ENCODE measurements at places on chromosomes 5 and 9.

- DNase-seq, result no peak
Observed at GRCh38 chr5:124157320-124157719, 589.1 kb downstream of the ZNF608 start.

DNA sequence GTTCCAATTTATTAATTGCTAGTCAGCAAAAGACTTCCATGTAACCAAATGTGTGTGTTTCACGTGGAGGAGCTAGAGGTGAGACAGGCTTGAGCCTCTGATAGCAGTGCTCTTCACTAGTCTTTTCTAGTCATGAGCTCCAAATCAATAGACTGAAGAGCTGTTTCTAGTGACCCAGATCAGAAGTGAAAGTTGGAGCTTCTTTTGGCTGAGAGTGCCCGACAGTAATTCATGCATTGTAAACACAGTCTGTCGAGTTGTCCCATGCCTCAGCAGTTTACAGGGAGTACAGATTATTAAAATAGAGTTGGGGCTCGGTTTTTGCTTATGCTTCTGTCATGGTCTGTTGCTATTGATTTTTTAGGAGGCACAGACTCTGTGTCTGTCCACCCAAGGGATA lies 793.1 kb downstream of the DTWD2 start:
- no peak for DNase-seq

GRCh38 chr5:14778792-14779070 lies 92.8 kb downstream of the ANKH start:
- no peak for DNase-seq

- DNase-seq, result no peak
Observed at GRCh38 chr5:83343299-83343698, 128.2 kb upstream of the VCAN start.

DNA sequence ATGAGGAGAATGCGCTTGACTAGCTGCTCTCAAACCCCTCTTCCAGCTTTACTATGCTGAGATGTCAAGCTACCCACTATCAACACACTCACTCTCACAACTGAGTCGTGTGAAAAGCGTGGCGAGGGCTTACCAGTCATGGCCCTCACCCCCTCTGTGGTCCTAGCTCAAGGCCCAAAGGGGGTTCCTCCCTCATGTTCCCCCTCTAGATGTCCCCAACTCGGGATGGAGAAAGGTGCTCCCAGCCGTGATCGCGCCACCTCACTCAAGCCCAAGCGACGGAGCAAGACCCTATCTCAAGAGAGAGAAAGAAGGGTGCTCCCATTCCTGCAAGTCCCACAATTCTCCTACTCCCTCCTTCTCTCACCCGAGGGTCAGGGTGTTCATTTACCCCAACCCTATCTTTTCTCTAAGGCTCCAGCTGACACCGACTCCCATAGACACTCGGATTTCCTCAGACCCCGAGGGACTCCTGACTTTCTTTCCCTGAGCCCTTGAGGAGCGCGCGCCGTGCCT lies 559 bp downstream of the SLC38A9 start:
- no peak for DNase-seq

DNA sequence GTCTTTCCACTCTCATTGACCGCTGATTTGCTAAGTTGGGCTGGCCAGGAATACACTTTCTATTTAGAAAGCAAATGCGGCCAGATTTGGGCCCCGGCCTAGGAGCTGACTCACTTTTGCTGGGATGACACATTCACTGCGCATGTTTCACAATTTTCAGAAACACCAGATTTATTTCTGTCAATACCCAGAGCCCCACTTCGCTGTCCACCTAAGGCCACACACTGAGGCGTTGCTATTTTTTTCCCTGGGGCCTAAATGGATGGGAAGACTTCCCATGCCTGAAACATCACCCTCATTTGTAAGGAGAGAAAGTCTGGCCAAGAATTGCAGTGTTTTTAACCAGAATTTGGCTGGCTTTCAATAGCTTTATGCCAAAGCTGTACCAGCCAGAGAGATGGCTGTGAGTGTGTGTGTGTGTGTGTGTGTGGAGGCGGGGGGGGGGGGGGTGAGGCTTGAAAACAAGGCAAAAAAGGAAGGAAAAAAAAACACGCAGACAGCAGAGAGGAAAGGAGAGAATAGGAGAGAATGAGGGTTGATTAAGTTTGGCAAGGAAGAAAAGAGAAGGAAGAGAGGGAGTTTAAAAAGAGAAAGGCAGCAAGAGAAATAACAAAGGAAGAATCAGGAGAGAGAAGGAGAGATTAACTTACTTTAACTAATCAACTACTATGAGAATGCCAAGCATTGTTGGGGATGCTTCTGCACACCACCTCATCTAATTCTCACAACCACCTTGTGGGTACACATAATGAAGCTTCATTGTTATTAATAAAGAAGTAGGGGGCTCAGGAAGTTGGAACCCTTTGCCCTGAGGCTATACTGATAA lies 261.4 kb upstream of the KLF4 start:
- peak; percentile 32 for DNase-seq

DNA sequence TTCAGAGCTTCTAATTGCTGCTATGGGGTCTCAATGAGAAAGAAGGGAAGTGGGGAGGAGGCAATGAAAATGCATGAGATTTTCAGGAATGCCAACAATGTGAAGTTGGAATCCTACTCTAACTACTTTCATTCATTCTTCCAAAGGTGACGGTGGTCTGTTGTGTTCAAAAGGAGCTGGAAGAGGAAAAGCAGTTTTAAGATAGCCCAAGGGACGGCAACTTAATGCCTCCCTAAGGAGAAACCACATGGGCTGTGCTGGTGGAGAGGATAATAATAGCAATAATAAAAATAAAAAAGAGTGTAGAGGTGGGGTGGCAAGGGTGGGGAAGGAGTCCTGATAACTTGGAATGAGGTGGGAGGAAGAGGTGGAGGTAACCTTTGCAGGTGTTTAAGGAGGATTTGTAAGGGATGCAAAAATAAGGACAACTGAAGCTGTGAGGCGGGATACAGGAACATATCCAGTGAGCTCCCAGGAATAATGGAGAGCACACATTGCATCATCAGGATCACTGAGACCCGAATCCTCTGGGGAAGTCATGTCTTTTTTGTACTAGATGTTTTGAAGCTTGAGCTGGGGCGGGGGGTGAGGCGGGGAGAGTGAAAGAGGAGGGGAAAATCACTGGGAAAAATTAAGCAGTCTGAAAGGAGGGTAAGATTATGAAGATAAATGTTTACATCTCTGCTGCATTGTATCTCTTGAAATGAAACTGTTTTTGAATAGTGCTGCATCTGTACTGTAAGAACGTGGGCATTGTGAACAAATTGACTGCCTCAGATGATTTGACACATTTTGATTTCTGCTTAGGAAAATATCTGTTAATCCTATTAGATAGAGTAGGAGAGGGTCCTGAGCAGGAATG lies 120.1 kb upstream of the TMEM161B start:
- DNase-seq, result no peak

DNA sequence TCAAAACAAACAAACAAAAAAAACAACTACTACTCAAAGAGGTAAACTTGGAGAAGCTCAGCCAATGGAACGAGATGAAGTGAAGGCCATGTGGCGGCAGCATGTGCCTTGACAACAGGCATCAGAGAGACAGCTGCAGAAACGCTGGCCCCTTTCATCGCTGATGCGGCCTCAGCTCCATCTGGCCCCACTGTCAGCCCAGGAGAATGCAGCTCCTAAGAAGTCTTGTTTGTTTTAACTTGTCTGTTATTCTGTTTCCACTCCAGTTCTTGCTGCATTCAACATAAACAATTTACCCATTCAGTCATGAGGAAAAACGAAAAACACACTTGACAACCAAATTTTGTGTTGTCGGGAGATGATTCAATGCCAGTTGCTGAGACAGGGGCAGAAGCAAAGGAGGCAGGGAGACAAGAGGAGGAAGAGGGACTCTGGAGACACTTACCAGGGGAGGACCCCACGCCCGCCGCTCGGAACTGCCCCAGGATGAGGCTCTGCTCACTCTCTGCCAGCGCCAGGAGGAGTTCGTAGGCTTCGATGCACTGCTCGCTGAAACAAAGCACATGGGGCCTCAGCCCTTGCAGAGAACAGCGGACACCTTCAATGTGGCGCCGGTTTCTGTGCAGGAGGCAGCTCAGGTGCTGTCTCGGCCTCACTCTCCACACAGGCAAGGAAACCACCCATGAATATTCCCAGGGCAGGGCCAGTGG lies 91.2 kb downstream of the DCP2 start:
- DNase-seq, result no peak

DNA sequence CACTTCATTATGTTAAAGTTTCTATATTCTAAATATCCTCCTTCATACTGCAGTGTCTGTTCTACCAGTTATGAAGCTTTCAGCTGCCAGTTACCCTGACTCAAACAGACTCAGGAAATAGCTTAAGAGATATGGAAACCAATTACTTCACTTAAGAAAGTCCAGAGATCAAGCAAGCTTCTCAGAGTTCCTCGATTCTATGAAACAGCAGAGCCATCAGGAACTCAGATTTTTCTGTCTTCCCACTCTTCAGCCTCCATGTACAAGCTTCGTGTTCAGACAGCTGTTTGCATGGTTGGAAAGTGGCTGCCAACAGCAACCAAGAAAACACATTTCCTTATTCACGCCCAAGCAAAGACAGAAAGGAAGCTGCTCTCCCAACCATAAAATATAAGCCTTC lies 216.1 kb downstream of the ACTL7B start:
- DNase-seq, result no peak

- no peak for DNase-seq
Observed at GRCh38 chr9:97975376-97975775, 7.8 kb upstream of the ANP32B start.

DNA sequence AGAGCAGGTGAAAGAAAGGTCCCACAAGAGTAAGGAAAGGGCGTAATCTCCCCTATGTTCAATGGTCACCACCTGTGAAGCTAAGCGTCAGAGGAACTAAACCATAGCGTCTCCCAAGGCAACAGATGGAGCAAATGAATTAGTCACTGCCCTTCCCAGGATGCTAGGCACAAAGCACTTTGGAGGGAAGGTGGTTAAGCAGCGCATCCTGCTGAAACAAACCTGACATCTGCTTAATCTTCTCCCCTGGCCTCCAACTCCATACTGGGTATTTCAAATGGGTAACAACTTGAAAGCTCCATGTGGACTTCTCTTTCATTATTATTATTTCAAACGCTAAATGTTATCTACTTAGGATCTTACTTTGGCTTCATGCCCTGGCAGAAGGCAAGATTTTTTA lies 227.3 kb downstream of the MLLT3 start:
- no peak for DNase-seq

- DNase-seq, result no peak
Observed at GRCh38 chr5:138870611-138871010, 4.5 kb downstream of the LRRTM2 start.

DNA sequence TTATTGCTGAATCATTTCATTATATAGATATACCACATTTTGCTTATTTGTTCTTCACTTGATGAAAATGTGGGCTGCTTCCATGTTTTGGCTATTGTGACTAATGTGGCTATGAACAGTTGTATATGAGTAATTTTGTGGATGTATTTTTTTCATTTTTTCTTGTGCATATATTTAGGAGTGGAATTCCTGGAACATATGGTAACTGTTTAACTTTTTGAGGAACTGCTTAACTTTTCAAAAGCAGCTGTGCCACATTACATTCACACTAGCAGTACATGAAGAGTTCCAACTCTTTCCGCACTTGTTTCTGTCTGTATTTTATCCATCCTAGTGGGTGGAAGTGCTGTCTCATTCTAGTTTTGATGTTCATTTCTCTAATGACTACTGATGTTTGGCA lies 67.8 kb downstream of the JAK2 start:
- no peak for DNase-seq

- no peak for DNase-seq
Observed at GRCh38 chr5:96609369-96609768, 52.8 kb upstream of the CAST start.

- no peak for DNase-seq
Observed at GRCh38 chr5:121975294-121975693, 13.5 kb downstream of the SRFBP1 start.

GRCh38 chr9:131104016-131104740 lies 7.8 kb downstream of the AIF1L start:
- DNase-seq, result no peak

DNA sequence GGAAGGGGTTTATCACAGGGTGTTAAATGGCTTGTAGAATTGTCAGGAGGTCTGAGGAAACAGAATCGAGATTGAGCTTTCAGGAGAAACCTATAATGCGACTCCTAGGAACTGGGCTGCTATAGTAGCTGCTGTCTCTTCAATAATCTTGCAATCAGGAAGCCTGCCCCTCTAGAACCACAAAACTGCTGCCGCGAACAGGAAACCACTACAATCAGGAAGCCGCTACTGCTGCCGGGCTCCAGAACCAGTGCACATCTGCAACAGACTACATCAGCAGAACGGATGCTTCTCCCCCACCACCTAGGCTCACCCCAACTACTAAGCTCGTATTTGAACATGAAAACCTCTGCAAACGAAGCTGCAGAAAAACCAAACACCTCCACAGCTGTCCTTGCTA lies 31.6 kb downstream of the TNFSF8 start:
- no peak for DNase-seq

GRCh38 chr5:128572051-128572929 lies 34.2 kb upstream of the FBN2 start:
- DNase-seq, result no peak

DNA sequence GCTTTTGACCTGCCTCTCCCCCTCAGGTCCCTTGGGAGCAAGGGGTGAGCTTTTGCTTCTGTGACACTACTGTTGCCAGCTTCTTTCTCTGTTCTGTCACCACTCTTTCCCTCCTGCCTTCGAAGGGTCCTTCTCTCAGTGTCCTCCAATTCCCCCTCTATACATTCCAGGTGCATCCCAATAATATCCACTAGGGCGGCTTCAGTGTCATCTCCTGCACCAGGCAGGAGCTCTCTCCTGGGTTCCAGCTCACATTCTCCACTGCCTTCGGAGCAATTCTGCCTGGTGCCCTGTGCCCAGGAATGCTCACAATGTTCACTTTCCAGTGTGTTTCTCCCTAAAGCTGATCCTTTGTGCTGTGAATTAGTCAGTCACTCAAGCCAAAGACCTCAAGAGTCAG lies 83.9 kb upstream of the CXCL14 start:
- no peak for DNase-seq

DNA sequence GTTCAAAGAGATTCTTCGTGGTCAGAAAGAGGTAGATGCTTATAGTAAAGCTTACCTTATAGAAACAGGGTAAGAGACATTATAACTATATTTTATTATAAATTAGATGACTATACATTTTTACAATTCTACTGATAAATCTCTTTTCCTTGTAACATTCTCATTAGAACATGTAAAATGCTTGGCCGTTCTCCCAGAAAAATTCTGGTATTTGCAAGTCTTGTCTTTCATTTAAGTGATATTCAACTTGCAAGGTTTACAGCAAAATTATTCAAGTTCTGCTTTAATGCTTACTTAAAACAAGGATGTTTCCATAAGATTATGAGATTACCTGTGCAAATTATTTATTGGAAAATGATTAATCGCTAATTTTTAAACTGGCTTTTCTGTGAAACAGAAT lies 41.3 kb upstream of the CDH18 start:
- DNase-seq, result no peak

DNA sequence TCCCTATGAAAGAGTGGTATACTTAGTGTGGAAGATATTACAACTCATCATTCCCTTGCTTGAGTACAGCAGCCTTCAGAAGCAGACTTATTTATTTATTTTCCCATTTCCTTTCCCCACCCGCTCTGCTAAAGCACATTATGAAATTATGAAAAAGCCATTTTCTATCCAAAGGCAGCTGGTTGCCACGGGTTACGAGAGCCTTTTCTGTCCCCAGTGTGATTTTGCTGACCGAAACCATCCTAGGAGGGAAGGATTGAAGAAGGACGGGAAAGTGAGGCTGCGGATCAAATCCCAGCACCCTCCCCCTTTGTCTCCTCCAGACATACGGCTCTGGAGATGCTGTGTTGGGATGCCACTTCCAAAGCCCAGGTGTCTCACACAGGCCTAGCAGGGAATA lies 246.9 kb downstream of the TLR4 start:
- DNase-seq, result no peak

- DNase-seq, result no peak
Observed at GRCh38 chr5:78399116-78399515, 38.7 kb downstream of the SCAMP1 start.

All from NCI-H1105 (cell line).